ENCODE measurements at places on chromosomes 7 and 10. TPM values are rescaled to one million over a fixed set of nuclear protein-coding genes. Genes with fewer than 3 reads are reported as not detected.

- no peaks in the 10 kb centered on the region for H3K4me1 ChIP-seq
- H3K36me3 ChIP-seq: no peaks in the 10 kb centered on the region
- no peak overlapping the region for H3K27ac ChIP-seq
- DNase-seq: no peak
These were observed 29.7 kb downstream of the IMMP2L start for GRCh38 chr7:111532625-111533024.

- no peaks in the 10 kb centered on the region for H3K27me3 ChIP-seq
- peaks cover 46% of the 10 kb centered on the region for H3K4me1 ChIP-seq
- no peak overlapping the region for H3K27ac ChIP-seq
- no peaks in the 10 kb centered on the region for H3K36me3 ChIP-seq
These were observed 27.5 kb downstream of the ADD3 start for GRCh38 chr10:110035070-110035921.

GRCh38 chr7:158267742-158268435 is 319.7 kb downstream of the PTPRN2 start:
- no peaks in the 10 kb centered on the region for H3K4me1 ChIP-seq
- no peaks in the 10 kb centered on the region for H3K36me3 ChIP-seq
- H3K27me3 ChIP-seq: no peaks in the 10 kb centered on the region
- no peak for DNase-seq
- no peak overlapping the region for H3K27ac ChIP-seq

DNA sequence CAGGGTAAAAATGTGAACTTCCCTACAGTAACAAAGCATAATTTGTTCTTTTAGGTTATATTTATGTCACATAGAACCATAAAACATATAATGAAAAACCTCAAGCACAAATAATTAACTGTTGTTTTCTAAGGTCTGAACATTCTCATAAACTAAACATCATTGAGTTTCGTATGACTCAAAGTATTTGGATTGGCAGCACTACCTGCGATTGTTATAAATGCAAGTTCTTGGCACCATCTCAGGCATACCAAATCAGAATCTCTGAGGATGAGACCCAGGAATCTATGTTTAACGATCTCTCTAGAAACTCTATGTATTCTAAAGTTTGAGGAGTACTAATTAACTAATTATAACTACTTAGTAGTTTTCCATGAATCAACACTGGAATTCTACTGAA is 22.5 kb downstream of the ORC5 start:
- no peak overlapping the region for H3K4me3 ChIP-seq
- H3K36me3 ChIP-seq: peaks cover 66% of the 10 kb centered on the region
- H3K27ac ChIP-seq: no peak overlapping the region
- DNase-seq: no peak
- H3K27me3 ChIP-seq: no peaks in the 10 kb centered on the region

DNA sequence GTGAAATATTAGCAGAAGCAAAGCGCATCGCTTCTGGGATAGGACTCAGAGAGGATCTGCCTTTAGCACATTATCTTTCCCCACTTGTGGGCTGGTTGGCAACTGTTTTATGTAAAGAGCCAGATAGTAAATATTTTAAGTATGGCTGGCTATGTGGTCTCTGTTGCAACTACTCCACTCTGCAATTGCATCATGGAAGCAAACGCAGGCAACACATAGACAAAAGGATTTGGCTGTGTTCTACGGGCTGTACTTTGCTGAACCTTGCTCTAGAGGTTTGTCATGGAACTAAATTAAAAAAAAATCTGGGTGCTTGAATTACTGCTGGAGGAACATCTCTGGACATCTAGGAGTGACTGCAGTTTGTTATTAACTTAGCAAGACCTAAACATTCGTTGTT is 307.8 kb upstream of the TPK1 start:
- H3K4me3 ChIP-seq: no peak overlapping the region
- H3K36me3 ChIP-seq: no peaks in the 10 kb centered on the region
- no peak for DNase-seq

- no peak for DNase-seq
- H3K4me1 ChIP-seq: no peaks in the 10 kb centered on the region
- H3K27ac ChIP-seq: no peak overlapping the region
- H3K36me3 ChIP-seq: no peaks in the 10 kb centered on the region
These were observed 20.1 kb downstream of the LHPP start for GRCh38 chr10:124481717-124482116.

- H3K4me1 ChIP-seq: no peaks in the 10 kb centered on the region
- H3K4me3 ChIP-seq: no peak overlapping the region
- DNase-seq: no peak
- H3K27ac ChIP-seq: no peak overlapping the region
- no peaks in the 10 kb centered on the region for H3K27me3 ChIP-seq
These were observed 95.1 kb downstream of the NPY start for GRCh38 chr7:24378871-24379616.

DNA sequence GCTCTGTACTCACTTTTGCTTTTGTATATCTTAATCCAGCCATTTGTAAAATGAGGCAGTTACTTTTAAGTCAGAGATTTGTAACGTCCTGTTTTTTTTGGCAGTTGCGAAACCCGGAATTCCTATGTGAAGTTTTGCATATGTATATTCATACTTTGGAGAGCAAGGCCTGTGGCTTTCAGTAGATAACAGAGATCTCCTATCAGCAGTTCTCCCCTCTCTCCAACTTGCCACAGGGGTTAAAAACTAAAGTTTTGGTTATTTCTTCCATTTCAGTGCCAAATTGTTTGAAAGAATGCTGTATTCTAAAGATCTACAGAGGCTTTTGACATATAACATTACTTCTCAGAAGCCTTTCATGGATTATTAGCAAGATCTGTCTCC is 102.4 kb downstream of the EXOC4 start:
- H3K36me3 ChIP-seq: peaks cover 4% of the 10 kb centered on the region
- no peaks in the 10 kb centered on the region for H3K4me1 ChIP-seq
- H3K4me3 ChIP-seq: no peak overlapping the region

GRCh38 chr10:30353851-30354250 is 4.8 kb upstream of the MTPAP start:
- H3K36me3 ChIP-seq: no peaks in the 10 kb centered on the region
- peaks cover 8% of the 10 kb centered on the region for H3K4me1 ChIP-seq
- no peaks in the 10 kb centered on the region for H3K27me3 ChIP-seq
- no peak overlapping the region for H3K4me3 ChIP-seq
- DNase-seq: no peak
- H3K27ac ChIP-seq: no peak overlapping the region

GRCh38 chr7:2000746-2001321 is 231.9 kb downstream of the MAD1L1 start:
- peaks cover 6% of the 10 kb centered on the region for H3K36me3 ChIP-seq
- no peak overlapping the region for H3K27ac ChIP-seq
- H3K27me3 ChIP-seq: no peaks in the 10 kb centered on the region
- no peak for DNase-seq
- no peak overlapping the region for H3K4me3 ChIP-seq

- no peak for DNase-seq
- H3K27ac ChIP-seq: no peak overlapping the region
- H3K36me3 ChIP-seq: peaks cover 83% of the 10 kb centered on the region
- H3K4me1 ChIP-seq: peaks cover 8% of the 10 kb centered on the region
These were observed 71.2 kb downstream of the SHH start for GRCh38 chr7:155741082-155741481.

DNA sequence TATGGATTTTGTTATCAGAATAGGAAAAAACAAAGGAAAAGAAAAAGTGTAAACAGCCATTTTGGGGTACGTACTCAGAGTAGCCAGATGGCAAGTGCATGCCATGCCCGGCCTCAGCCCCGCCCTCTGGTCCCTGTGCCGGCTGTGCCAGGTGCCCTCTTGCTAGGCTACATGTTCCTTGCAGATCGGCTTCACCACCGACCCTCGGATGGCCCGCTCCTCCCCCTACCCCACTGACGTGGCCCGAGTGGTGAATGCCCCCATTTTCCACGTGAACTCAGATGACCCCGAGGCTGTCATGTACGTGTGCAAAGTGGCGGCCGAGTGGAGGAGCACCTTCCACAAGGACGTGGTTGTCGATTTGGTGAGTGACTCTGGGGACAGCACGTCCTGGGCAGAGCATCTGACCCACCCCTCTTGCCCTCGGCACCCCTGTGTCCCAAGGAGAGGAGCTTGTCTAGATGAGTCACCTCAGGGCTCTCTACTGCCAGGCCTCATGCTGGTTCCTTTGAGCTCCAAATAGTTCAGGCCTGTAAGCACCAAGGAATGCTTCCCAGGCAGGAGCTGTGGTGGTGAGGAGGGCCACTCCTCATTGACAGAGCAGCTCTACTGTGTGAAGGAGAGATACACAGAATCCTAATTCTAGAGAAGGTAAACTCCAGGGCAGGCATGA is 54.9 kb upstream of the ZMIZ2 start:
- no peaks in the 10 kb centered on the region for H3K4me1 ChIP-seq
- no peaks in the 10 kb centered on the region for H3K27me3 ChIP-seq
- H3K27ac ChIP-seq: no peak overlapping the region
- peaks cover 81% of the 10 kb centered on the region for H3K36me3 ChIP-seq

- no peaks in the 10 kb centered on the region for H3K36me3 ChIP-seq
- no peaks in the 10 kb centered on the region for H3K4me1 ChIP-seq
- no peak overlapping the region for H3K4me3 ChIP-seq
- DNase-seq: no peak
These were observed 84.0 kb downstream of the CHST15 start for GRCh38 chr10:124009231-124010015.

DNA sequence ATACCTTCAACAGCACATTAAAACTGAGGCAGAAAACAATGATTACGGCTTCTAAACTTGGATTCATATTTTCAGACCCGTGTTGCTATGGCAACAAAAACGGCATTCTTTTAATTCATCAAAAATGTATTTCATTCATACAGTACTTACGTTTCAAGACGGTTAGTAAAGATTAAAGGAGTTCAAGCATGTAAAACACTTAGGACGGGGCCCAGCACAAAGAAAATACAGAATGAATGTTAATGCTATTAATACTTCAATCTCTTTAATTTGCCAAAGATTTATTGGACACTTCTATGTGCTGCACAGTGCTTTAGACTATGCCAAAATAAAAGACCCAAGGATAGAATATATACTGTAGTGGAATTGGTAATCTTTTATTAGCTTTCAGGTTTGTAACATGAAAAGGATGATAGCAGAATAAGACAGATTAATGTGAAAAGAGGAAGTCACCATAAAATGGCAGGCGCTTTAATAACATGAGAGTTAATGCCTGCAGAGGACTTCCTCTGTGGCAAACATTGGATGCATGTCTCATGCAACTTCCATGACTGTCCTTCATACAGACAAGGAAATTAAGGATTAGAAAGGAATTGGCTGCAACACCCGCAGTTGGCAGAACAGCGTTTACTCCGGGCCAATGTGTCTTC is 201.6 kb upstream of the KLF6 start:
- peaks cover 6% of the 10 kb centered on the region for H3K4me1 ChIP-seq
- no peaks in the 10 kb centered on the region for H3K36me3 ChIP-seq
- no peaks in the 10 kb centered on the region for H3K27me3 ChIP-seq
- no peak for DNase-seq
- H3K27ac ChIP-seq: no peak overlapping the region

- no peaks in the 10 kb centered on the region for H3K36me3 ChIP-seq
- no peak overlapping the region for H3K27ac ChIP-seq
- H3K4me3 ChIP-seq: no peak overlapping the region
These were observed 5.1 kb upstream of the CDHR3 start for GRCh38 chr7:105958012-105958411.

- H3K36me3 ChIP-seq: no peaks in the 10 kb centered on the region
- no peak overlapping the region for H3K4me3 ChIP-seq
- no peaks in the 10 kb centered on the region for H3K27me3 ChIP-seq
These were observed 17.1 kb upstream of the HTR5A start for GRCh38 chr7:155053002-155053401.

- H3K36me3 ChIP-seq: peaks cover 8% of the 10 kb centered on the region
- H3K4me1 ChIP-seq: peaks cover 35% of the 10 kb centered on the region
- H3K27ac ChIP-seq: no peak overlapping the region
- no peak for DNase-seq
These were observed 15.4 kb downstream of the PPP2R2D start for GRCh38 chr10:131915990-131916766.

GRCh38 chr7:29119538-29119937 is 26.8 kb downstream of the CPVL start:
- no peak for DNase-seq
- H3K4me1 ChIP-seq: no peaks in the 10 kb centered on the region
- H3K27me3 ChIP-seq: no peaks in the 10 kb centered on the region
- no peak overlapping the region for H3K4me3 ChIP-seq
- H3K36me3 ChIP-seq: no peaks in the 10 kb centered on the region

DNA sequence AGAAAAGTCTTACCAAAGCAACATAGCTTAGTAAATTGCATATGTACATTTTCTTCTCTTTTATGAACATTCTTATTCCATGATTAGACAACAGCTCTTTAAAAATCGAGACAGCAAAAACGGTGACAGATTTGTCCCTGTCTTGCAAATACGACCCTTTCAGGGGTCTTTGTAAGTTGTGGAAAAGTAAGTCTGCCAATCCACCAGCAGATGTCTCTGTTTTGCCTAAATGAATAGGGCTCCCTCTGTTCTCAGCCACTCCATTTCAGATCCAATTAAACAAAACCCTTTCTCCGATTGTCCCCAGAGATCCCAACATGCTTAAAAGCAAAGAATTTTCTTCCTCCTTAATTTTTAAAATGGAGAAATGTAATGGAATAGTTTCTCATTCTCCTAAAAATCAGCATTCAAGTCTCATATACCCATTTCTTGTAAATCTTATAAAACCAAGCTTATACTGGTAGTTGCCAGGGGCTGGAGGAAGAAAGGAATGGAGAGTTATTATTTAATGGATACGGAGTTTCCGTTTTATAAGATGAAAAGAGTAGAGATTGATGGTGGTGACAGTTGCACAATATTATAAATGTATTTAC is 61.0 kb upstream of the NFE2L3 start:
- H3K27ac ChIP-seq: no peak overlapping the region
- DNase-seq: peak; percentile 73
- peaks cover 7% of the 10 kb centered on the region for H3K4me1 ChIP-seq
- H3K4me3 ChIP-seq: no peak overlapping the region
- H3K36me3 ChIP-seq: no peaks in the 10 kb centered on the region
- H3K27me3 ChIP-seq: no peaks in the 10 kb centered on the region

GRCh38 chr10:29948881-29949355 is 110.5 kb downstream of the JCAD start:
- H3K27ac ChIP-seq: no peak overlapping the region
- no peaks in the 10 kb centered on the region for H3K36me3 ChIP-seq
- DNase-seq: no peak
- no peak overlapping the region for H3K4me3 ChIP-seq
- no peaks in the 10 kb centered on the region for H3K4me1 ChIP-seq

- no peak for DNase-seq
- no peaks in the 10 kb centered on the region for H3K36me3 ChIP-seq
These were observed 59.7 kb upstream of the ATP6V0A4 start for GRCh38 chr7:138857728-138858127.

The DNAJC12 gene
- not detected for total RNA-seq

The MSMB gene
- not detected for total RNA-seq

The GPR85 gene
- total RNA-seq: not detected

The MINDY3 gene
- total RNA-seq: 40.6 TPM

The AZGP1 gene
- not detected for total RNA-seq

The PROSER2 gene
- 1.1 TPM for total RNA-seq

The CFTR gene
- total RNA-seq: not detected

The COMTD1 gene
- 9.5 TPM for total RNA-seq

The TPST1 gene
- 2.6 TPM for total RNA-seq
